ENCODE measurements at places on chromosomes 4 and X.

GRCh38 chr4:120691536-120691935 lies 231.0 kb downstream of the PRDM5 start:
- DNase-seq = no peak

GRCh38 chrX:102979536-102979935 lies 42.5 kb downstream of the RAB40AL start:
- no peak for DNase-seq

- DNase-seq = no peak
Measured at GRCh38 chrX:130895299-130895698, 7.7 kb downstream of the ENOX2 start.

DNA sequence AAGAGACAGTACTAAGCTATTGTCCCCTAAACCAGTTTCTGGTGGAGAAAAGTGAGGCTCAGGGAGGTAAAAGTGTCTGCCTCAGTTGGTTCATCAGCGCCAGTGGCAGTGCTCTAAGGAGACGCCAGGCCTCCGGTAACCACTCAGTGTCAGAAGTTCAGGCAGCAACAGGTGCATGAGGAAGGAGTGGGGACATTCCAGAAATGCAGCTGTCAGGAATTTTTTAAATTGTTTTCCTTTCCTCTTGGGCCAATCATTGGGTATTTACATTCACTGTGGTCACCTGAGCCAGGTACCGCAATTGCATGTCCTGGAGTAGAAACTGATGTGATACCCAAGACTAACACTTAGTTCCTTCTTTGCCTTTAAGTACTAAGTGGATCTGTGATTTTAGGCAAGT lies 40.2 kb upstream of the HS3ST1 start:
- no peak for DNase-seq

DNA sequence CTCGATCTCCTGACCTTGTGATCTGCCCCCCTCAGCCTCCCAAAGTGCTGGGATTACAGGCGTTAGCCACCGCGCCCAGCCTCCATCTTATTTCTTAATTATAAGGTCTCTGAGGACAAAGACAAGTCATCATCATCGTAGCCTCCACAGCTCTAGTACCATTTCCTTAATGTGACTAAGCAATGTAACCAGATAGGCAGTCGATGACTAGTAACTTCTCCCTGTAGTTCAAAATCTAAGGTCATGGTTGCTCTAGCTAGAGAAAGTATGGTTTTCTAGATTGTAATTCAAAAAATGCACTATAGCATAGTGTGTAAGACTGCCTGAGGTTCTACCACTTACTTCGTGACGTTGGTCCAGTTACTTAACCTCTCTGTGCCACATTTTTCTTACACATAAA lies 6.9 kb downstream of the SLC39A8 start:
- no peak for DNase-seq

GRCh38 chrX:134670134-134670924 lies 12.1 kb upstream of the PLAC1 start:
- DNase-seq = no peak

GRCh38 chr4:118835571-118836300 lies at the start of gene SEC24D:
Gene SEC24D (minus strand): TSS chr4:118836126. CDS start chr4:118833696, 2,430 bp downstream.
- peak; percentile 87 for DNase-seq
